ENCODE measurements at places on chromosomes 7 and 10. TPM values are rescaled to one million over a fixed set of nuclear protein-coding genes. Genes with fewer than 3 reads are reported as not detected.

The GDF2 gene
- not detected for total RNA-seq

The COL13A1 gene
- 13.0 TPM for total RNA-seq

The H2AZ2 gene
- total RNA-seq = 96.0 TPM

The IL6 gene
- total RNA-seq = not detected

The ANKRD2 gene
- 8.9 TPM for total RNA-seq
